ENCODE measurements at places on chromosomes 7 and 10. TPM values are rescaled to one million over a fixed set of nuclear protein-coding genes. Genes with fewer than 3 reads are reported as not detected.

INSYN2A gene
- total RNA-seq = 5.3 TPM

MYL10 gene
- total RNA-seq = 8.8 TPM

ZNF804B gene
- 0.23 TPM for total RNA-seq

SUGCT gene
- total RNA-seq = 15.5 TPM

PLXNA4 gene
- total RNA-seq = 13.7 TPM

ADAP1 gene
- total RNA-seq = 18.6 TPM

GIMAP6 gene
- 18.9 TPM for total RNA-seq

Data from metanephros (tissue), 2 donors.